ENCODE measurements at places on chromosomes 5 and 9. TPM values are rescaled to one million over a fixed set of nuclear protein-coding genes. Genes with fewer than 3 reads are reported as not detected.

Gene PCDHGA2
- total RNA-seq: 2.1 TPM

Gene PCDHGB6
- total RNA-seq: 1.2 TPM

Gene DMRT3
- total RNA-seq: not detected

Gene PTPN3
- 4.8 TPM for total RNA-seq

Gene GABRA6
- not detected for total RNA-seq

DNA sequence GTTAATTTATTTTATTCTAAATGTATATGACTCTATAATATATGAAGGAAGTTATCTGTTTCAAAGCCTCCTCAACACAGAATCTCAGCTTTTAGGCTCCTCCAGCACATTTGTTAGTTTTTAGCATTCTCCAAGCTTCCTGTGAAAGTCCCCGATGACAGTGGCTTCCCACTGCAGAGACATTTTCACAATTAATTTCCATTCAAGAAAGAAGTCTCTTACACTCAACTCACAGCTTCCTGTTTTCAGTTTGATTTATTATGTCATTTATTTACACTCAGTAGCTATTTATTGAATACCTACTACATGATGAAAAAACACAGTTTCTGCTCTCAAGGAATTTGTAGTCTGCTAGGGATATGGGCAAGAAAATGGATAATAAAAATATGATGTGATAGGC lies 2228.2 kb upstream of the WWC1 start:
- no peak for DNase-seq
- no peaks in the 10 kb centered on the region for H3K4me1 ChIP-seq
- no peaks in the 10 kb centered on the region for H3K27me3 ChIP-seq

DNA sequence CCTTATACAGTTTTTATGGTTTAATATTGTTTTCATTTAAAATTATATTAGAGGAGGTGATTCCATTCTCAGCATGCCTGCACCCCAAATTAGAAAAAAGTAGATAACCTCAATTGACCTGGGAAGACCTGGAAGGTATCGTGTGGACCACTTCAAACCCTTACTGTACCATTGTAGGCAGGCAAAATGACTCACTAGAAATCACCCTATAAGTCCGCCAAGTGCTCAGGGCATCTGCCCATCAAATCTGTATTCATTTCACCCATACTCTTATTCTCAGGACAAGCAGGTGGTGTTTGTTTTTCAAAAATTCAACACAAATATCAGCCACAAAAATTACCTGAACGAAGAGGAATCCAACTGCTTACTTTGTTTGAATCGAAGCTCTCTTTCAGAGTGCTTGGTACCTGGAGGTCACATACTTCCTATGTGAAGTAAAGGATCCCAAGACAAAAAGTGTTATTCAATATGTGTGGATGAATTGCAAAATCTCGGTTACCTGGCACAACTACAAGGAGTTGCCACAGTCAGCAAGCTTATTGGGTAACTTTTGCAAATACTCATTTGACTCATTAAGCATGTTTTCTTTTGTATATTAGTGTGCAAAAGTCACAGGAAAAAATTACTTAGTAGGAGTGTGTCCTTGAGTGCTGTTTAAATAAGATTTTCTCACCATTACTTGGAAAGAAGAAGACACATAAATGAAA lies 216.2 kb downstream of the ENC1 start:
- no peaks in the 10 kb centered on the region for H3K27me3 ChIP-seq
- DNase-seq: no peak
- no peak overlapping the region for H3K4me3 ChIP-seq
- no peaks in the 10 kb centered on the region for H3K4me1 ChIP-seq

GRCh38 chr5:151448038-151448985 lies 909 bp downstream of the SLC36A1 start:
- peak overlapping the region; percentile 77 for H3K4me3 ChIP-seq
- no peak overlapping the region for H3K27ac ChIP-seq
- H3K36me3 ChIP-seq: 0 out of 2 replicates have a peak, but pooled peaks cover 3% of the 10 kb centered on the region
- no peaks in the 10 kb centered on the region for H3K27me3 ChIP-seq
- DNase-seq: peak; percentile 47
- peaks cover 38% of the 10 kb centered on the region for H3K4me1 ChIP-seq

Gene IL9
- total RNA-seq: not detected

DNA sequence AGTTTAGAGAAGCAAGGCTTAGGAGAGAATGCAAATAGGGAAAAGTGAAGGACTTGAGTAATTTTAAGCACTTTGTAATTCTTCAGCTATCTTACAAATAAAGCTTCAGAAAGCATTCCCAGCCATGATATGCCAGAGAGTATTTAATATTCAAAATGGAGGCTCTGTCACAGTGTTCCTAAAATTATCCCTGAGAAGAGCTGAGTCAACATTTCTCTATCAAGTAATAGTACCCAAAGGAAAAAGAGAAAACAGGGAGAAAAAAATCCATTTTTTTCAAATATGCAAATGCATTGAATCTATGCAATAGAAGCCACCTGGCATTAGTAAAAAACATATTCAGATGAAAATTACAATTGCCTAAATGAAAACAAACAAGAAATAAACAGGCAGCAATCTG lies 392.6 kb upstream of the FAM174A start:
- DNase-seq: no peak
- no peaks in the 10 kb centered on the region for H3K4me1 ChIP-seq
- no peak overlapping the region for H3K4me3 ChIP-seq
- no peaks in the 10 kb centered on the region for H3K27me3 ChIP-seq
- no peak overlapping the region for H3K27ac ChIP-seq
- H3K36me3 ChIP-seq: no peaks in the 10 kb centered on the region

- no peak for DNase-seq
- no peak overlapping the region for H3K4me3 ChIP-seq
- no peaks in the 10 kb centered on the region for H3K36me3 ChIP-seq
Measured at GRCh38 chr9:3359048-3359692, 166.6 kb downstream of the RFX3 start.

DNA sequence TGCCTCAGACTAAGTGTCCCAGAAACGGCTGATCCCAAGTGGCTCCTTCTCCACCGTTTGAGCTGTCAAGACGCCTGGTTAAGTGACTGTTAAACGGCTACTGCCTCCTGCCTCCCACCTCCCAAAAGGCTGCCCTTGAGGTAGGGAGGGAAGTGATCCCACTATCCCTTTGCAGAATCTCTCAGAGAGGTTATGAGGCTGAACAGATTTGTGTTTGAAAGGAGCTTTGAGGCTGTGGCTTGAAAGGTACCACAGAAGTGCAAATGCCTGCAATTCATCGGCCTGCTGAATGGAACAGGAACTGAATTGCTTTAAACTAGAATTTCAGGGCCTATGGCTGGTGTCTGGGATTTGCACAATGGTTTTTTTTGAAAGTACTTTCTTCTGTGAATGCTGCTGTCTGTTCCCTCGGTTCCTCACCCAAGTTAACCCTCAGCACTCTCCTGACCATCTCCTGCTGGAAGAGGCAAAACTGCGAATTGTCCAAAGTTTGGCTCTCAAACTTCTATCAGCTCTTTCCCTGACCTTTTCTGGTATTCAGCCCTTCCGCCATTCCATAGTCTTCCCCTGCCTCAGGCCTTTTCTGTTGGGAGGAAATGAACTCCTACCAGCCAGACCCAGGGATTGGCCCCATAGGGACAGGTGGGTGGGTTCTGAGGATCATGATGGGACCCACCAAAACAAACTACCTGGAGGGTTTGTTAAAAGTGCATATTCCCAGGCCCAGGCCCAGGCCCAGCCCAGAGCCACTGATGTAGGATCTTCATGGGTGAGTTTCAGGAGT lies 453.3 kb downstream of the KDM4C start:
- H3K27me3 ChIP-seq: no peaks in the 10 kb centered on the region
- H3K36me3 ChIP-seq: no peaks in the 10 kb centered on the region
- H3K27ac ChIP-seq: no peak overlapping the region
- no peak for DNase-seq

Gene NCS1
- 44.6 TPM for total RNA-seq

DNA sequence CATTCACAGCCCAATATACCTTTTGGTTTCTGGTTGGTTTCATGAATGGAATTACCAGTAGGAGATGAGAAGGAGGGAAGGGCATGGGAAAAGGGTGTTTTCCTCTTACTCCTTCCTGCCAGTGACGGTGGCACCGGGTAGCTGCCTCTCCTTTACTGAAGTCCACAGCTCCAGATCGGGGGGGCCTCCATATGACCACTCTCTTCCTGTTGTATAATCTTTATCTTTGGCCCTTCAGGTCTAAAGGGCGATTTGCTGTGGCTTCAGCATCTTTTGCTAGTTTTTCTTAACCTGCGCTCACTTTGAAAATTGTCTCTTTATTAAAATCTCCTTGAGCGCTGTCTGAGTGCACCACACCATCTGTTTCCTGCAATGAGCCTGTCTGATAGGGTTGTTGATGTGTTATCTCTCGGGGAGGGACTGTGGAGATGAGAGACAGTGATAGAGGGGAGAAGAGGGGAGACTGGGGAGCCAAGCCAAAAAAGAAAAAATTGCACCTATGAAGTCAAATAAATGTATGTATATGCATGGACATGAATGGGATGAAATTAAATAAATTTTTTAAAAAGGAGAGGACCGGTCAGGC lies 449.3 kb upstream of the KLF4 start:
- H3K36me3 ChIP-seq: no peaks in the 10 kb centered on the region
- H3K4me3 ChIP-seq: no peak overlapping the region
- no peak overlapping the region for H3K27ac ChIP-seq
- no peaks in the 10 kb centered on the region for H3K4me1 ChIP-seq
- no peaks in the 10 kb centered on the region for H3K27me3 ChIP-seq
- DNase-seq: no peak

Gene EIF4E1B
- total RNA-seq: not detected

Gene S100Z
- total RNA-seq: not detected

- no peak overlapping the region for H3K4me3 ChIP-seq
- H3K4me1 ChIP-seq: no peaks in the 10 kb centered on the region
- H3K36me3 ChIP-seq: no peaks in the 10 kb centered on the region
- no peaks in the 10 kb centered on the region for H3K27me3 ChIP-seq
- H3K27ac ChIP-seq: no peak overlapping the region
Measured at GRCh38 chr9:86591472-86591871, 237.3 kb upstream of the TUT7 start.

GRCh38 chr9:113644321-113644720 lies 180.8 kb downstream of the RGS3 start:
- no peak for DNase-seq
- H3K4me3 ChIP-seq: no peak overlapping the region
- H3K4me1 ChIP-seq: peaks cover 6% of the 10 kb centered on the region
- no peaks in the 10 kb centered on the region for H3K27me3 ChIP-seq
- no peaks in the 10 kb centered on the region for H3K36me3 ChIP-seq

- no peak overlapping the region for H3K27ac ChIP-seq
- no peaks in the 10 kb centered on the region for H3K36me3 ChIP-seq
- no peak for DNase-seq
- H3K4me1 ChIP-seq: no peaks in the 10 kb centered on the region
Measured at GRCh38 chr5:53542926-53543325, 17.5 kb upstream of the NDUFS4 start.

GRCh38 chr5:73179730-73180129 lies 6.7 kb downstream of the TMEM174 start:
- no peaks in the 10 kb centered on the region for H3K4me1 ChIP-seq
- no peak overlapping the region for H3K4me3 ChIP-seq
- no peaks in the 10 kb centered on the region for H3K36me3 ChIP-seq
- no peak for DNase-seq

Gene AMACR
- total RNA-seq: 5.9 TPM

DNA sequence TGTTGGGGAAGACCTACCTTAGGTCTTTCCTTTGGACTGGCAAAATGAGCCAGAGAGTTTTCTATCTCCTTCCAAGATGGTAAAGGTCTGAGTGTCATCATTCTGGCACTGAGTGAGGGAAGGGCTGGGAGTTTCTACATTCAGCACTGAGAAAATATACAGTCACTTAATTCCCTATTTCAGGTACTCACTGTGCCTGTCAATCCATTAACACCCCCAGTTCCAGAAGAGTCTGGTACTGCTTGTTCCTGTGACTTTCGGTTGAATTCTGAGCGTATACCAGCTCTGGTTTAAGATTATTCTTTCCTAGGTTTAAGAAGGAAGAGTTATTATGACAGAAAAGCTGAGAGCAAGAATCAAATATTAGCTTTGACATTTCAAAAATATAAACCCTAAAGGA lies 68.4 kb downstream of the MTX3 start:
- no peak for DNase-seq
- no peaks in the 10 kb centered on the region for H3K27me3 ChIP-seq
- no peaks in the 10 kb centered on the region for H3K36me3 ChIP-seq
- H3K4me1 ChIP-seq: no peaks in the 10 kb centered on the region
- H3K4me3 ChIP-seq: no peak overlapping the region

DNA sequence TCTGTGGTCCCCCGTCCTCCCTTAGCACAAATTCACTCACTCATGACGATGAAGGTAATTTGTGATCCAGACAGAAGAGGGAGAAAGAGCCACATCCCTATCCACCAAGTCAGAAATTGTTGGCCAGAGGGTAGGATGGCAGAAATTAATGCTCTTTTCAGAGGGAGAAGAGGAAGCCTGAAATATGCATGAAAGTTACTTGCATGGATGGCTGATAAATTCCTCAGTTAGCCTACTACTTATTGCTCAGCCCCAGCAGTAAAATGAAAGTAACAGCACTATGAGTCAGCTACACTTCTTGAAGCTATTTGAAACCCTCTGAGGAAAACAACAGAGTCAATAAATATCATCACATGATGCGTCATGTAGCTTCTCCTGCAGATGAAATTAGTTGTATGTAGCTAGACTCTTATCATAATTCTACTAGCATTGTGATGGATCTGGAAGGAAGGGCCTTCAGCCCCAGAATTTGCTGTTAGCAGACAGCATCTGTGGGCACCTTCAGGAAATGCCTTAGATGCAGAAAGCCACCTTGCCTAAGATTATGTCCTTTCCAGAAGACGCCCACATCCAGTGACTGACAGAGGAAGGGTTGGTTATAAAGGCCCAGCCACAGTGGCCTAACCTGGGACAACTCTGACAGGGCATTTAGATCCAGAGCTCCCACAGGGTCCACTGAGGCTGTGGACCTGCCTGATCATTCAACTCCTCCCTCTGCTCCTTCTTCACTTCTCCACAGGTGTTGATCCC lies 81.2 kb upstream of the CCDC112 start:
- peak; percentile 76 for DNase-seq
- H3K36me3 ChIP-seq: no peaks in the 10 kb centered on the region
- peaks cover 25% of the 10 kb centered on the region for H3K4me1 ChIP-seq

DNA sequence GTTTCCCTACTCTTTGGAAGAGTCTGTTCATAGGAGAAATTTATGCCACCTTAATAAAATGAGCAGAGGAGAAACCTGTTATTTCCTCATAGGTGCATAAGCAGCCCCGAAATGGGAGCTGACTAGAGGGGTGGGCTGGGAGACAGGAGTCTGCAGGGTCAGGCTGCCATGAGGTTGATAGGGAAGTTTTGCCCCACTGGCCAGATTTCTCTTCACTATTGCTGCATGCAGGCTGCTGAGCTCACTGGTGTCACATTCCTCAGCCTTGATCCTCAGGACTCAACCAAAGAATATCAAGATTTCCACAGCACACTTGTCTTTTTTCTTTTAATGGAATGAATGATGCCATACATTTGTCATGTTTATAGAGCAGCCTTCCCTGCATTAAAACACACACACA lies 60.7 kb downstream of the BHMT start:
- no peaks in the 10 kb centered on the region for H3K36me3 ChIP-seq
- DNase-seq: no peak
- no peaks in the 10 kb centered on the region for H3K4me1 ChIP-seq
- H3K27me3 ChIP-seq: no peaks in the 10 kb centered on the region
- no peak overlapping the region for H3K4me3 ChIP-seq
- no peak overlapping the region for H3K27ac ChIP-seq

- peaks cover 17% of the 10 kb centered on the region for H3K4me1 ChIP-seq
- no peak overlapping the region for H3K4me3 ChIP-seq
- H3K27me3 ChIP-seq: no peaks in the 10 kb centered on the region
- no peak overlapping the region for H3K27ac ChIP-seq
Measured at GRCh38 chr5:109191153-109191558, 218.6 kb downstream of the PJA2 start.

- no peak overlapping the region for H3K27ac ChIP-seq
- H3K4me3 ChIP-seq: no peak overlapping the region
- no peaks in the 10 kb centered on the region for H3K27me3 ChIP-seq
- peaks cover 10% of the 10 kb centered on the region for H3K4me1 ChIP-seq
Measured at GRCh38 chr9:81116340-81117137, 572.8 kb downstream of the TLE1 start.

- H3K4me1 ChIP-seq: peaks cover 22% of the 10 kb centered on the region
- DNase-seq: no peak
Measured at GRCh38 chr9:104971511-104971910, 43.6 kb upstream of the ABCA1 start.
